ENCODE measurements at places on chromosomes 7 and 10.

- DNase-seq, result no peak
Measured at GRCh38 chr10:13643016-13643415, 56.3 kb downstream of the PRPF18 start.

GRCh38 chr10:650441-650851, 39.0 kb downstream of the DIP2C start:
- DNase-seq, result no peak

DNA sequence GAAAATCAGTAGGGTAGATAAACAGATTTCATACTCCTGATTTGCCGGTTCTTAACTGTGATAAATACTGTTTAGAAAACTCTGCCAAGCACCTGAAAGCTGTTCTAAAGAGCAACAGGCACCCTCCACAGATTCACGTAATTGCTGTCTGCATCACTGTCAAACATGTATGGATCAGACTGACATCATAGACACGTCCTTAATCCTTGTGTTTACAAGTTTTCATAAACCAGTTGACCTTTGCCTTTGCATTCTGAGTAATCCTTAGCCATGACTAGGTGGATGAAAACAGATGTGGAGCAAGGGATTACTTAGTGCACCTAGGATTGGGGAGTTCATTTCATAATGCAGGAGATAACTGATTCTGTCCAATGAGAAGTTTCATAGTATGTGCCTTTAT, 41.6 kb downstream of the SLC39A12 start:
- no peak for DNase-seq

- no peak for DNase-seq
Measured at GRCh38 chr7:45670227-45670626, 96.1 kb downstream of the ADCY1 start.

DNA sequence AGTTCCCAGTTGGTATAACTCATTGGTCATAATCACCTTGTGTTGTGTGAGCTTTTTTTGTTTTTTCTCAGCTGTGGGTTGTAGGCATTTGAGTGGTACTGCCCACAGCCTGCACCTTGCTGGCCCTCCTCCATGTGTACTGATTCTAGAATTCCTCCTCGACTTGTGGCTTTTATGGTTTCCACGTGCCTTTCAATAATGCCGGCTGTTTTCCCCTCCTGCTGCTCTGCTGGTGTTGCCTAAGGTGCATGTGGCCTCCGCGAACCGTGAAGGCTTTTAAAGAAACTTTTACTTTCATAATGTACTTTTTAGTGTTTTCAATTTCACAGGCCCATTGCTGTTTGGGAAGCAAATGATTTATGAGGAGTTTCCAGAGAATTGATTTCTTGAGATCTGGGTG, 518.0 kb downstream of the REEP3 start:
- DNase-seq, result no peak

DNA sequence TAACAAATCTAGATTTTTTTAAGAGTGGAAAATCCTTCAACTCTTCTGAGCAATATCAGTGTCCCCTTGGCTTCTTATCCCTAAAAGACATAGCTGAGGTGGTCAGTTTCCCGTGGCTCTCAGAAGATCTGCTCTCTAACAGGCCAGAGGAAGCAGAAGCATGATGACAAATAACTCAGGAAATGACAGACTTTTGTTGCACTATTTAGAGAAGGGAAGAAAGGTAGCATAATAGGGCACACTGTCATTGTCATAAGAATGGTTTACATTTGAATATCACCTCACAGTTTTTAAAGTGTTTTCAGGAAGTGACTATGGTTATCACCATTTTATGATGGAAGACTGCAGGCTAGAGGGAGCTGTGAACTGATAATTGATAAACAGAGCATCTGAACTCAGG, 33.6 kb upstream of the RAPGEF5 start:
- no peak for DNase-seq

DNA sequence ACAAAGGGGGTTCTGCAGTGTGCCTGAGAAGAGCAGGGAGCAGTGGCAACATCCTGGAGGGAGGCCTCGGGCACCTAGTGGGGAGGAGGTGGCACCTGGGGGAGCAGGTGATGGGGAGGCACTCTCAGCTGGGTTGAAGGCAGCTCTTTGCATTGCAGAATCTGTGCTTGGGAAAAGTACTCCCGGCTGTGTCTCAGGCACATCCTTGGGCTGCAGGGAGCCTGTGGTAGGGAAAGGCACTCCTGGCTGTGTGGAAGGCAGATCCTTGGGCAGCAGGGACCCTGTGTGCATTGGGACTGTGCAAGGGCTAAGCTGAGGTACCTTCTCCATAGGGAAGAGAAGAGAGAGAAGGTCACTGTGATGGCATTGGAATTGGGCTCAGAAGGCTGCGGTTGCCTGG, 52.8 kb upstream of the ANTXRL start:
- no peak for DNase-seq
